ENCODE measurements at places on chromosomes 13 and 19. TPM values are rescaled to one million over a fixed set of nuclear protein-coding genes. Genes with fewer than 3 reads are reported as not detected.

JSRP1 gene
- total RNA-seq = 3.2 TPM

SIGLEC5 gene
- not detected for total RNA-seq

NR2F6 gene
- 76.9 TPM for total RNA-seq

CNOT3 gene
- 15.9 TPM for total RNA-seq

PSG11 gene
- not detected for total RNA-seq

MTUS2 gene
- total RNA-seq = not detected

RFXAP gene
- total RNA-seq = 2.5 TPM

SOX1 gene
- not detected for total RNA-seq

OLFM4 gene
- not detected for total RNA-seq

PBX4 gene
- total RNA-seq = 6.0 TPM

CYP2F1 gene
- total RNA-seq = not detected

LIG1 gene
- 27.9 TPM for total RNA-seq

POGLUT2 gene
- total RNA-seq = 19.5 TPM

DNAJC15 gene
- 11.3 TPM for total RNA-seq

ZNF677 gene
- 9.2 TPM for total RNA-seq

CLEC11A gene
- total RNA-seq = 227 TPM

SIX5 gene
- 14.9 TPM for total RNA-seq

LYL1 gene
- 0.48 TPM for total RNA-seq

LILRA5 gene
- not detected for total RNA-seq

ZGLP1 gene
- total RNA-seq = 0.32 TPM

PSG1 gene
- total RNA-seq = not detected

PALM3 gene
- 0.39 TPM for total RNA-seq

CEACAM7 gene
- total RNA-seq = not detected

LILRB4 gene
- total RNA-seq = not detected

LRFN3 gene
- 13.9 TPM for total RNA-seq

PNMA8A gene
- total RNA-seq = 1.1 TPM

CASP14 gene
- total RNA-seq = not detected
